IMR-90 (cell line): ENCODE measurements at places on chromosomes 5 and 9.

- DNase-seq = no peak
Observed at GRCh38 chr9:38096238-38096805, 27.3 kb upstream of the SHB start.

GRCh38 chr5:154901276-154901675, 36.7 kb downstream of the GEMIN5 start:
- DNase-seq = peak; percentile 38

- no peak for DNase-seq
Observed at GRCh38 chr5:57508211-57508610, 25.6 kb upstream of the ACTBL2 start.

DNA sequence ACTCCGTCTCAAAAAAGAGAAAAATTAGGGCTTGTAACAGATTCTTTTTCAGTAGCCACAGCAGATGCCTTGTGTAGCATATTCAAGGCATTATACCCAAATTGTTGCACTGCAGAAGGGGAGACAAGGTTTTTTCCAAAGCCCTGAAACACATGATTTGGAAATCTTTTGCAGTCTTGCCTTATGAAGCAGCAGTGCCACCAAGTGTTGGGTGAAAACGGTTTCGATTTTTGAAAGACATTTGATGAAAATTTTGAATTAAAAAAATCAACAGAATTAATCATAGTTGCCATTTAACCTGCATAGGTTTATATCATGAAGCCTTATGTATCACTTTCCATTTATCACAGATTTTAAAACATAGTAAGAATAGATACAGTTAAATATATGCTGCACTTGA, 479.5 kb downstream of the TAF11L14 start:
- DNase-seq = peak; percentile 12

GRCh38 chr9:69175486-69175885, 1.4 kb downstream of the TJP2 start:
- no peak for DNase-seq

GRCh38 chr5:38319491-38319890, 61.1 kb downstream of the EGFLAM start:
- no peak for DNase-seq

DNA sequence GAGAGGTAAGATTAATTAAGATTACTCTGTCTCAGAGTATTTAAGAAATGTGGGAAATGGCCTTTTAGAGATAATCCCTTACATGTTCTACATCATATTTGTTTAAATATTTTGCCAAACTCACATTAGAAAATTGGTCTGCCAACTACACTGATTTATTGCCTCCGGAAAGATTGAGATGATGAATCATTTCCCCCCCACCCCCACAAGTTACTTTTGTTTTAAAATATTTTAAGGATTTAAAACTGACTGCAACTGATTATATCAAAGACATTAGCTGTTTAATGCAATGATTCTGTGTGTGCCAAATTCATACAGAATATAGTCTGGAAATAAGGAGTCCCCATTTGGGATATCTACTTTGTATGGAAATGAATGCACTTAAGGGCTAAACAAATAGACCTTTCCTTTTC, 674.4 kb downstream of the PRR16 start:
- DNase-seq = no peak

DNA sequence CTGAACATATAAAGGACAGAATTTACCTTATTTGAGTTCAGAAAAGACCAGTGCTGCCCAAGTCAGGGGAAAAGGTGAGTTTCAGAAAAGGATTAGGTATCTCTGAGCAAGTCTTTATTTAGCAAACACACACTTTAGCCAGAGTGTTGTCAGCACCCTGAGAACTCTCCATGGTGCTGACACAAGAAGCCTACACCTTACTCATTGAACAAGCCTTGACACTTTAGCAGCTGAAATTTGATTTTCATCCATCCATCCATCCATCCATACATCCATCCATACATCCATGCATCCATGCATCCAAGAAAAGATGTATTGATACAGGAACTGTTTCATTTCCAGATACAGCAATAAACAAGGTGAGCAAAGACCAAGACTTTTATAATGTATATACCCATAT, 311.2 kb downstream of the TRIM32 start:
- peak; percentile 37 for DNase-seq

DNA sequence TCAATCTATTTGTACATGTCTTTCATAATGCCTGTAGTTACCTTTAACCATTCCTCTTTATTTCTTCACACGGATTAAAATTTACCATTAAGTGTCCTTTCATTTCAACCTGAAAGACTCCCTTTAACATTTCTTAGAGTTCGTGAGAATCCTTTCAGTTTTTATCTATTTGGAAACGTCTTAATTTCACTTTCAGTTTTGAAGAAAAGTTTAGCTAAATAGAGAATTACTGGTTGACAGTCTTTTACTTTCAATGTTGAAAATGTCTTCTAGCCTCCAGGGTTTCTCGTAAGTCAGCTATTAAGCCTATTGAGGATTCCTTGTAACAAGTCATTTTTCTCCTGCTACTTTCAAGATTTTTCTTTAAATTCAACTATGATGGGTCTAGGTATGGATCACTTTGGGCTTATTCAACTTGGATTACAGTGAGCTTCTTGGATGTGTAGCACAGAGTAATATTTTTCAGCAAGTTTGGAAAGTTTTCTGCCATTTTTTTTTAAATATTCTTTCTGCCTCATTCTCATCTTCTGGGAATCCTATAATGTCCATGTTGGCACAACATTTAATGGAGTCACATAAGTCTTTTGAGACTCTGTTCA, 48.5 kb downstream of the RFX3 start:
- no peak for DNase-seq

GRCh38 chr9:22049411-22049810, 40.3 kb upstream of the CDKN2B start:
- DNase-seq = peak; percentile 50

GRCh38 chr5:96942911-96943310, 7.0 kb downstream of the LNPEP start:
- peak; percentile 41 for DNase-seq

DNA sequence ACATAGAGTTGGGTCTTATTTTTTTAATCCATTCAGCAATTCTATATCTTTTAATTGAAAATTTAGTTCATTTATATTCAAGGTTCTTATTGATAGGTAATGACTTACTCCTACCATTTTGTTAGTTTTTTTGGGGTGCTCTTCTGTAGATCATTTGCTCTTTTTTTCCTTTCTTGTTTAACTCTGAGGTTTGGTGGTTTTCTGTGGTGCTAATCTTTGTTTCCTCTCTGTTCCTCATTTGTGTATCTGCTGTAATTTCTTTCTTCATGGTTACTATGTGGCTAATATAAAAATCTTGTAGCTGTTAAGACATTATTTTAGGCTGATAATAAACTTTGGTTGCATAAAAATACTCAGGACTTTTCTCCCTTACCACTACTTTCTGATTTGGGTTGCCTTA, 181.6 kb upstream of the DMRTA1 start:
- DNase-seq = no peak
